Activated CD4-positive, alpha-beta T cell treated with anti-CD3 and anti-CD28 coated beads, Interleukin-2, amount 50 U/mL, for 4 hours (primary cell): ENCODE measurements at places on chromosomes 7 and 10.

DNA sequence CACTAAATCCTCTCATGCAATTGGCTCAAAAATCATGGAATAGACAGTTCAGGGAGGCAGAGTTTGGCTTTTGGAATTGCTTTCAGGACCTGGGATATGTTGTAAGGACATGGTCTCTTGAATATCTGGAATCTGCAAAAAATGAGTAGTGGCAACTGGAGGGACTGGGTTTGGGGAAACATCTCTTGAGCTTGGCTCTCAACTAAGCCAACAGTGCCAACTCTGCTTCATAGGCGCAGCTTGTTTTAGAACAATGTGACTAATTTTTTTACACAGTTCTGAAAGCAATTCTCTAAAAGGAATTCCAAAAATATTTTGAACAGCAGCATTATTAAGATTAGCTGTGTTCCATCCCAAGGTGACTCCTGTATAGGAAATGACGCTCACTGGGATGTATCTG is 121.5 kb upstream of the DPP6 start:
- no peak for DNase-seq

DNA sequence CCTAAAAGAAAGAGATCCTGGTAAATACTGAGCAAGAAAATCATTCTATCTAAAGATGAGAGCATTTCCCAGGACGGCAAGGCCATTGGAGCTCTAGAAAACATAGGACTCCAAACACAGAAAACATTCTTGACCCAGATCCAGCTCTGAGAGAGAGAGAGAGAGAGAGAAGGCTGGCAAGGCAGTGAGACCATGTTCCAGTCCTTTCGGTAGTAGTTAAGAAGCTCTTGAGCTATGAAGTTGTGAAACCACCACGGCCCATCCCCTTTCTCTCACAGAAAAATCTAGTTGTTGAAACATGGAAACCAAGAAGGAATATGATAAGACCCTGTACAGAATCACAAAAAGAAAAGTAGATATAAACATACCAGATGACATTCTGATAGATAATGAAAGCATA is 212.4 kb upstream of the NPSR1 start:
- DNase-seq = no peak

DNA sequence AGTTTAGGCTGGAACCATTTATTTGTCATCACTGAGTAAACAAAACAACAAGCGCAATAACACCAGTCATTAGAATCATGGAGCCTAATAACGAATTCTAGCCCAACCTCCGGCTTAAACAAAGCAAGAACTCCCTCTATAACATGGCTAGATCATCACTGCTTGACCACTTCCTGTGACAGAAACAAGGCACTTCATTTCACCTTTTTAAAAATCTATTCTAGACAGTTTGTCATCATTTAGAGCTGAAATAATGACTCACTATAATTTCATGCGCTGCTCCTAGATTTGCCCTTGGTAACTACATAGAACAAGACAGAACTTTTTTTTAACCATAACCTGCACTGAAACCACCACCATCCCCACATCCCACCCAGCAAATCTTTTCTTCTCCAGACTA is 81.3 kb downstream of the OSBPL3 start:
- DNase-seq = no peak

DNA sequence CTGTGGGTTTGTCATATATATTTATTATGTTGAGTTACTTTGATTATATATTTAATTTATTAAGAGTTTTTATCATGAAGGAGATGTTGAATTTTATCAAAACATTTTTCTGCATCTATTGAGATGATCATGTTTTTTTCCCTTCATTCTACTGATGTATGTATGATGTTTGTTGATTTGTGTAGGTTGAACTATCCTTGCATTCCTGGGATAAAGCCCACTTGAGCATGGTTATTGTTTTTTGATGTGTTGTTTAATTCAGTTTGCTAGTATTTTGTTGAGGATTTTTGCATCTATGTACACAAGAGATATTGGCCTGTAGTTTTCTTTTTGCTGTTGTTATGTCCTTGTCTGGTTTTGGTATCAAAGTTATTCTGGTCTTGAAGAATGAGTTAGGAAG is 31.1 kb downstream of the SCART1 start:
- no peak for DNase-seq

DNA sequence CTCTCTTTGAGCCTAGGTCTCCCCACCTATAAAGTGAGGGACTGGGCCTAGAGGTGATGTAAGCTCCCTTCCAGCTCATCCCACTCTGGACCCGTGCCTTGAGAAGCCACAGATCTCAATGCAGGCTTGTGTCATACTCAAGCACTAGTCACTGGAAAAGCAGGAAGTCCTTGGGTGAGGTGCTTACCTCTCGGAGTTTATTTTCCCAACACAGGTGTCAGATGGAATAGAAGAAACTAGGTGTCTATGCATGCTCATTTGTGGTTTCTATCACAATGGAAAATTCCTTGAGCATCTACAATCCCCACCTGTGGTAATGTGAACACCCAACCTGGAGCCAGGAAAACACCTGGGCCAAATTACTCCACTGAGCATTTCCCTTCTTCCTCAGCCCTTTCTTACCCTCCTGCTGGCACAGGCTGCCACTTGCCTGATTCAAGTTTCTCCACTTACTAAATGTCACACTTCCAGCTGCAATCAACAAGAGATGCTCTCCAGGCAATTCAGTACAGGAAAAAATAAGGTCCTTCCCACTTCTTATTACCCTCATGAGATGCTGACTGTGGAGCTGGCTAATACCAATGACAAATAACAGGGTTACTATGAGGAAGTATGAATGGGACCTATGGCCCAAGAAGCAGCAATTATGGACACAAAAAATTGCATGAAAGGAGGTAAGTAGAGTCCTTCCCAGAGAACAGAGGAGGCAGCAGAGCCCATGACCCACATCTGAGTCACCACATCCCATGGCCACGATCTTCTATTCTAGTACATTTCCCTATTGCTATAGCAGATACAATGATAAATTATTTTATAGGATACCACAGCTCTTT is 13.1 kb downstream of the LSM5 start:
- DNase-seq = no peak

- no peak for DNase-seq
Measured at GRCh38 chr7:122070834-122071233, 73.2 kb downstream of the AASS start.

GRCh38 chr10:61589547-61590243 is 73.0 kb upstream of the CABCOCO1 start:
- no peak for DNase-seq

GRCh38 chr10:63866747-63867140 is 345.5 kb downstream of the REEP3 start:
- DNase-seq = no peak

- no peak for DNase-seq
Measured at GRCh38 chr10:76316234-76316633, 884.8 kb downstream of the LRMDA start.

DNA sequence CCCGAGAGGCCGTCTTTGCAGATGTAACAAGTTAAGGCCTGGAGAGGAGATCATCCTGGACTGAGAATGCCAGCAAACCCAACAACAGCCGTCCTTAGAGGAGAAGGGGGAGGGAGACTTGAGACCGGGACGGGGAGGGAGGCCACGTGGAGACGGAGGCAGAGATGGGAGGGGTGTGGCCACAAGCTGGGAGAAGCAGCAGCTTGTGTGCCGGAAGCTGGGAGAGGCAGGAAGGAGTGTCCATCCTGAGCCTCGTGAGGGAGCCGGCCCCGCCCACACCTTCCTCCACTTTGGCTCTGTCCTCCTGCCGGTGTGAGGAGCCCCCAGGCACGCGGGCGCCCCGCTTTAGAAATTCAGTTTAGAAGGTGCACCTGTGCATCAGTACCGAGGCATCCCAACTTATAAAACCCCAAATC is 95.7 kb downstream of the DNAJB6 start:
- DNase-seq = no peak

DNA sequence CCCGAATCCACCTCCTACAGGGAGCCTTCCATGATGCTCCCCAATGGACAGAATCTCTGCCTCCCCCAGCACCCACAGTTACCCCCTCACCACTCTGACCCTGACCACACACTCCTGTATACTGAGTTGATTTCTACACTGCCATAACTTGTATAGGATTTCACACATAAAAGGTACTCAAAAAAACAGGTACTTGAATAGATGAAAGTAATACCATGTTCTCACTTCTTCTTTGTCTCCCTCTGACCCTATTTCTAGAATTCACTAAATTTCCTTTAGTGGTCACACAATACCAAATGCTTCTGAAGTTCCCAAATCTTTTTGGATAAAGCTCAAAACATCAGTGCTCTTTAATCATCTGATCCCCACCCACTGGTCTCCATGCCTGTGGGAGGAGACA is 45.4 kb downstream of the HSPA12A start:
- no peak for DNase-seq

DNA sequence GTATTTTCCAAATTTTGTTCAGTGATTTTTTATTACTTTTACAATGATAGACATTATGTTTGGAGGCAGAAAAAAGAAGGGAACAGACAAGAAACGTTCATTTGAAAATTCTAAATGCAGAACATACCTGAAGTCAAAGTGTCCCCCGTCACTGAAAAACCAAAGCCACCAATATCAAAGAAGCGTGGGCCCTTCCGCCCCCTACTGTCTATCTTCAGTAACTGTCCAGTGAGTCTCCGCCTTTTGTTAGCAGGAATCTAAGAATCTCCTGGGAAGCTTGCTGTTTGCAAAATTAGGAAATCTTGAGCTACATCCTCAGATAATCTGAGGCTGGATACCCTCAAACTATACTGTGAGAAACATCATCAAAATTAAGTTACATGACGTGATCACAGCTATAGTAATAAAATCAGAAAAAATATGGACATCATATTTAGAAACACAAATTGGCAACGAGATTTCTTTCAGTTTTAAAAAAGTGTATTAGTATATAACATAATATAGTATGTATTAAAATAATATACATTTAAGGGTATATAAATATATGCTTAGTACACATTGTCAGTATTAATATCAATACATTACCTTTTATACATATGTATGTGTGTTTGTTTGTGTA is 169.3 kb upstream of the AKR1E2 start:
- DNase-seq = peak; percentile 47

DNA sequence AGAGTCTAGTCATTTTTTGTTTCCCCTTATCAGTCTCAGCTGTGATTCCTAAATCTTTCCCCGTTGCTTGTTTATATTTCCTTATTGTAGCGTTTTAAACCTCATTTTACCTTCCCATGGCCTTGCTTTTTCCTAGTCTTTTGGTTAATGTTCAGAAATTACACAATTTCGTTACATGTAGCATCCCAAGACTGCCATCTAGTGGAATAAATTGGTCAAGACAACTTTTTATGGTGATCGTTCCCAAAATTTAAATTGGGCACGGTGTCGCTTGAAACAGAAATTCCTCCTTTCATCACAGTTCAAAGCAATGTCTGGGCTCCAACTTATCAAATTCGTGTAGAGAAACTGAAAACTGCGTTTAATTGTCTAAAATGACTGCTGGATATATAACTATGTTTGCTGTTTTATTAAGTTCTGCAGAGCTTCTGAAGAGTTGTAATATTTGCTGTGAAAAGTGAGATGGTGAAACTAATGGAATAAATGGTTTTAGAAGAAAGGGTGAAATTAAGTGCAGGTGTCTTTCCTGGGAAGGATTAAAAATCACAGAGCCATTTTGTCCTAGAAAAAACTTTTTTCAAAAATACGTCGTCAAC is 370.2 kb downstream of the PHF14 start:
- DNase-seq = no peak

DNA sequence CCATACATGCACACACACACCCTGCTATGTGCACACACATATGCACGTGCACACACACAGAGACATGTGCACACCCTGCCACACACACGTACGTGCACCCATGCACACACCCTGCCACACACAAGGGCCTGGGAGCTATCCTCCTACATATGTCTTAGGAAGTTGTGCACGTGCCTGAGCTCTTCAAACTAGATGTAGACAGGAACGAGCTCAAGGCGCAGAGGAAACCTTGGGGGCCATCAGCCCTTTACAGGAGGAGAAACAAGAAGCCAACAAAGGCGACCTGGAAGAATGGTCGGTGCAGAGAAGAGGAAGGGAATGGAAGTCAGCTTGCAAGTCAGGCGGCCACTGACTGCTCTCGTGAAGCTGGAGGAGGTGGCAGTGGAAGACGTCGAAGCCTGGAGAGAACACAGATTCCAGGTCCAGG is 58.7 kb downstream of the AOC1 start:
- DNase-seq = no peak

DNA sequence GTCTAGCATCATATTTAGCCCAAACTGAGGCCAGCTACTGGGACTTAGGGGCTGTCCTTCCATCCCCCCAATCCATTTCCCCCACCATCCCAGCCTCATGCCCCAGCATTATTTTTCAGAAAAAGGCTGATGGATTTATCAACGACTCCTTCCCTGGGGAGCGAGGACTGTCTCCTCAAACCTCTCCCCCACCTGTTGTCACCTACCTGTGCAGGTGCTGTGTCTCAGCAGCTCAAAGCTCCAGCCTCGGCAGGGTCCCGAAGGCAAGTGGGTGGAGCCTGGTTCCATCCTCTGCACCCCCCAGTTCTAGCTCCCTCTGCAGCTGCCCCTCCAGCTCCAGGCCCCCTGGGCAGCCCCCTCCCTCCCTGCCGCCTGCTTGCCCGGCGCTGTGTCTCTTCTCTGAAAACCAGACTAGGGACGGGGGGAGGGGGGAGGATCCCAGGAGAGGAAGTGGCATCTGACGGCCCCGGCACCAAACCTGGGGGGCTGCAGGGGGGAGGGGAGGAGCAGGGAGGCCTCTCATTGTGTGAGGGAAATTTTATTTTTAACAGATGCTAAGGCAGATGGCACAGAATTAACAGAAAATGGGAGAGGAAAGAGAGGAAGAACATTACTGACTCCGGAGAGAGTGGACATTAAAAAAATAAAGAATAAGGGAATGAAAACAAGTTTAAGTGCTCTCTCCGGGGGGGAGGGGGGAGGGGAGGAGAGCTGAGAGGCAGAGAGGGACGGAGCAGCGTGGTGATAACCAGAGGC is 61.7 kb upstream of the PAX2 start:
- no peak for DNase-seq

GRCh38 chr7:38374507-38374906 is 101.1 kb upstream of the TARP start:
- DNase-seq = peak; percentile 53

DNA sequence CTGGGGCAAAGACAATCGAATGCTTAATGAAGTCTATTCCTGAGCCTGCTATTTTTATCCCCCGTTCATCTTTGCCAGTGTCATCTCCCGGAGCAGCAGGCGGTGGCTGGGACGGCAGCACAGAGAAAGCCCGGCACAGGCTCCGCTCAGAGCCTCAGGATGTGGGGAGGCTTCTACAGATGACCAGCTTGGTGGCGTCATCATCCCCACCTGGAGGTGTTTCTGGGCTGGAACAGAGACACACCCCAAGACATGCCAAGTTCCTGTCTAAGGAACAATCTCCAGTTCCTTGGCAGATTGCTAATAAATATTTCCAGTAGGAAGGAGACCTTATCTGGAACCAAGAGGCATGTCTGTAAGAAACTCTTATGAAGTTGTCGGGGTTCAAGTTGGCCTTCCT is 552.4 kb upstream of the MGMT start:
- no peak for DNase-seq

GRCh38 chr7:46450425-46450824 is 529.4 kb upstream of the IGFBP3 start:
- DNase-seq = no peak

GRCh38 chr7:68865351-68866199 is 732.7 kb upstream of the AUTS2 start:
- DNase-seq = no peak
